ENCODE measurements at places on chromosomes 11 and 22.

DNA sequence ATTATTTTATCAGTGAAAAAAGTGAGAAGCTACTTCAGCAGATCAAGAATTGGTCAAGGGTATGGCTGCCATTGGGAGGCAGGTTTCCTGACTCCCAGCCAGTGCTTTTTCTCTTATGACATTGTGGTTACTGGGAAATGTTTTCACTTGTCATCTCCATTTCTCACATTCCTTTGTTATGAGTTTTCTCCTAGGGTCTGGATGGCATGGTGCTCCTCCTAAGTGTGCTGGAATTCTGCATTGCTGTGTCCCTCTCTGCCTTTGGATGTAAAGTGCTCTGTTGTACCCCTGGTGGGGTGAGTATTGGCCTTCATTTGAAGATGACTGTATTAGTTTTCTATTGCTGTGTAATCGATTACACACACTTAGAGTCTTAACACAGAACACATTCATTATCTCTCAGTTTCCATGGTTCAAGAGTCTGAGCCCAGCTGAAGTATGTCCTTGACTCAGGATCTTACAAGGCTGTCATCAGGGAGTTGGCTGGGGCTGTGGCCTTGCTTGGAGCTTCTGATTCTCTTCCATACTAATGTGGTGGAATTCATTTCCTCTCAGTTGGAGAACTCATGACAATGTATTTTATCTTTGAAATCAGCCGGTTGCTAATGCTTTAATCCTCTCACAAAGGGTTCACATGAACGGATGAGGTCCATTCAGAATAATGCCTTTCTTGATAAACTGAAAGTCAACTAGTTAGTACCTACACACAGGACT lies 21.0 kb upstream of the MS4A6E start:
- DNase-seq = no peak

DNA sequence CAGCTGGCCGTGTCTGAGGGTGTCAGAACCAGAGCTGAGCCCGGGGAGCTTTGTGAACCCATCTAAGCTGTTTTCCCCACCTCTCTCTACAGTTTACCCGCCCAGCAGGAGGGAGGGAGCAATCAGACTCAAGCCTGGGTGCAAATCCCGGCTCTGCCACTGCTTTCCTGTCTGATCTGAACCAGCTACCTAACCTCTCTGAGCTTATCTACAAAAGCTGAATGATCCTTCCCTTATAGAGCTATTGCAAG lies 252 bp downstream of the APOL2 start:
- no peak for DNase-seq

DNA sequence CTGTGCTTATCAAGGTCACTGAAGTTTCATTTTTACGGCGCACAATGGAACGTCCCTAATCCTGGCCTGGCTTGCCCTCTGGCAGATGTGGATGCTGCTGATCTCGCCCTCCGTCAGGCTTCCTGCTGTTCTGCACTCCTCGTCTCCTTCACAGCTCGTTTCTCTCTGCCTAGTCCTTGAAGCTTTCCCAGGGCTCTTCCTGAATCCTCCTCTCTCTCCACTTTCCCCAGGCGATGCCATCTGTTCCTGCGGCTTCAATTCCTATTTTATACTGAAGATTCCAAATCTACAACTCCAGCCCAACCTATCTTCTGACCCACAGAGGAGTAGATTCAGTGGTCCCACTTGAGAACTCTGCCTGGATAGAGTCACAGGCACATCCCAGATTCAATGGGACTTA lies 14.2 kb downstream of the SLC22A8 start:
- no peak for DNase-seq

DNA sequence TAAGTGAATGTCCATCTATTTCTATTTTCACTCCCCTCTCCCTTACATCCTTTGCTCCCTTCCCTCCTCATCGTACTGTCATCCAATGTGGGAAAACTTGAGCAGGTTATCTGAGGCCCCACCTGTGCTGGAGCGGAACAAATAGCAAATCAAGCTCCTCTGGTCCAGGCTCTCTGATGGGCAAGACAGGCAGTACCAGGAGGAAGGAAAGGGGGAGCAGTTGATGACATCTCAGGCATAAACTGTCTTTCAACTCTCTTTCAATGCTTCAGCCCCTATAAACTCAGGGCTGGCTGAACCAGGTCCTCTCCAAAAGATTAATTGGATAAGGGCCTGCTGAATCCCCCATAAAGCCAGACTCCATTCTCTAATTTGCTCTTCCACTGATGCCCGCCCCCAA lies 1.5 kb upstream of the CCKBR start:
- no peak for DNase-seq

- DNase-seq = no peak
These were observed 117.6 kb downstream of the DSCAML1 start for GRCh38 chr11:117679461-117679860.

DNA sequence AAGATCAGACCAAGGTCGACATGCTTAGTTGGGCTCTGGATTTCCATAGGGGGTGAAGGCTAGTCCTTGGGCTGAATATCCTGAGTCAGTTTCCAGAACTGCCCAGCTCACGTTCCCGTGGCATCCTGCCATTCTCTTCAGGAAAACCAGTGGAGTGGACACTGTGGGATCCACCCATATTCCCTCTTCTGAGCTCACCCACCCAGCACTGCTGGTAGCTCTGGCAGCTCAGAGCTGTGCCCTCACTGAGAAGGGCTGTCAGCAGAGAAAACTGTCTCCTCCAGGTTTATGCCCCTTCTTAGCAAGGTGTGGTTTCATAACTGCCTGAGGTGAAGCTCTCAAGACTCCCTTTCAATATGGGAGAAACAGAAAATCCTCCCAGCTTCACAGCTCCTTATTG lies 111.7 kb downstream of the GGTLC2 start:
- DNase-seq = no peak

- no peak for DNase-seq
These were observed 31.1 kb downstream of the GRAMD4 start for GRCh38 chr22:46651316-46651715.

GRCh38 chr11:68324695-68325094 lies 12.3 kb downstream of the LRP5 start:
- no peak for DNase-seq

DNA sequence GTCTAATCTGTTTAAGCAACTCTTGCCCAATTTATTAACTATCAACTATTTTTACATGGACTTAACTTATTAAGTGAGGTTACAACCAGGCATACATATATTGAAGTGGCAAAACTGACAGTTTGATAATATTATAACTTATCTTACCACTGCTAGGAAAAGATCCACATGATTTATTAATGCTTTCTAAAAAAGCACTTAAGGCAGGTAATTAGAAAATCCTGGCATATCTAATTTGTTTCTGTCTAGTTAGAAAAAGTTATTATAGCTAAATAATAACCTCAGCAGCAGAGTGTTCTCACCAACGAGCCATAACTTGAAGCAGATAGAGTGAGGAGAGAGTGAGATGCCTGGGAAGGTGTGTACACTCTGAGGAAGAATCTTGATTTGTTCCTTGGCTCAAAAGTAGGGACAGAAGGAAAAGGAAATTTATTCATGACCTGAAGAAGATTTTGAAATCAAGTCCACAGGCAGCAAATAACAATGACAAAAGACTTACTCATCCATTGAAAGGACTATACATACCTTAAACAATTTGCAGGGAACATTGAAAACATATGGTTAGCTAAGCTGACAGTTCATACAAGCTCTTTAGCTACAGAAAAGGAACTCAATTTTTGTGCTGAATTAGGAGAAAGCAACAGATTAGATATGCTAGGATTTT lies 7.1 kb upstream of the MUC15 start:
- DNase-seq = no peak

DNA sequence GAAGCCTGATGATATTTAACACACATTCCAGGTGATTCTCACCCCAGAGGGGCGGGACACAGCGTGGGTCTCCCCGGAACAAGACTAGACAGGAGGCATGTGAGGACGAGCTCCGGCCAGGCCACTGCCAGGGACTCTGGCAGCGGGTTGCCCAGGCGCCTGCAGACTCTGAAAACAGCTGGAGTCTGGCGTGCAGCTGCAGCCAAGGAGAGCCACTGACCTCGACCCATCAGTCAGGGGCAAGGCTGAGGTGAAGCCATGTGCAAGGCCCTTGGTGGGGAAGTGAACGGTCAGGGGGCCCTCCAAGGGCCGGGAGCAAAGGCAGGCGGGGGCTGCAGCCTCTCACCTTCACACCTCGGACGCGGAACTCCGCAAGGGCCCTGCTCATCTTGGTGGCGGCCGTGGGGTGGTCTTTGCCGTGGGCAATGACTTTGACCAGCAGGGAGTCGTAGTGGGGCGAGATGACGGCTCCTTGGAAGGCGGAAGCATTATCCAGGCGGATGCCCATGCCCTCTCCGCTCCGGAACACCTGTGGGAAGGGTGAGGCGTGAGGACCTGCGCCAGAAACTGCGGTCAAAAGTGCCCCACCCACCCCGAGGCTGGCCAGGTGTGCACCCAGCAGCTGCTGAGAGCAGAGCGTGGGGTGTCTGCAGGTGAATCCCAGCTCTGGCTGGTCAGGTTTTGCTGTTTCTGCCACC lies 6.7 kb downstream of the LRFN4 start:
- DNase-seq = no peak

DNA sequence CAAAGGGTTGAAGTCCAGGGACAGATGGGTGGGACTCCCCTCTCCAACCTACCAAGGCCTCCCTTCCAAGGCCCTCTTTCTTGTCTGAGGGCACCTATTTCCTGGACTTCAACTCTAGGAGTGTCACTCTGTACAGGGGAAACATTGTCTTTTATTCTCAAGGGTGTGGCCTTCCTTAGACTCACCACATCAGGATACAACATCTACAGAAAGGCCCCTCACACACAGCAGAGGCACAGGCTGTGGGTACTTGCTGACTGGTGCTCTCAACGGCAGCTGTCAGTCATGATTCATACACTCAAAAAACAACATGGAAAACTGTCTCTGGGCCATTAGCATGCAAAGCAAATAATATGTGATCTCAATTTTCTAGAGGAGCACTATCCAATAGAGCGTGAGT lies 78.0 kb downstream of the RCN1 start:
- DNase-seq = no peak

DNA sequence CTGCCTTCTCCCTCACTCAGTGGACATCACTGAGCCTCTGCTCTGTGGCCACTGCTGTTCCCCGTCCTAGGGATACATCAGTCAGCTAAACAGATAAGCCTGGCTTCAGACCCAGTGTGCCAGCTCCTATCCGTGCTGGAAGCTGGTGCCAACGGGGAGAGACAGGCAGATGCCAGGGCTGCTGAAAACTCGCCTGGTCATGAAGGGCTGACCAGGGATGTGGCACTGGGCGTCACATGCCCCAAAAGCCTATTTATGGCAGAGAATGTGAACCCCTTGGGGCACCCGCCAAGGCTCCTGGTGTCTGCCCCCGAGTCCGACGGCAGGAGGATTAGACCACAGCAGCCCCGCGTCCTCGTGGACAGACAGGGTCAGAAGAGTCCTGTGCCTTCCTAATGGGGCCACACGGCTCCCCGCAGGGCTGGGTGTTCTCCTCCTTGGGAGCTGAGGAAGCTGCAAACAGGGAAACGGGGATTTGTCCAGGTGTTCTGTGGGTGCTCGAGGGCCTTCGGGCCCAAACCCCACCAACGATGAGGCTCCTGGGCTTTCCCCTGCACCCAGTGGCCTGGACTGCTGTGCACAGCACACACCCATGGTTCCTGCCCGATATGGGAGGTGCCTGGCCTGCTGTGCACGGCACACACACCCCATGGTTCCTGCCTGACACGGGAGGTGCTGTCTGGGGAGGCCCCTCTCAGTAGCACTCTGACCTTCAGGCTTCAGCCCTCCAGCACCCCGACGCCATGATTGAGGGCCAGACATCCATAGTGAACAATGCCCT lies 19.9 kb downstream of the ANO1 start:
- DNase-seq = no peak

GRCh38 chr11:100719362-100719761 lies 32.3 kb downstream of the ARHGAP42 start:
- no peak for DNase-seq

DNA sequence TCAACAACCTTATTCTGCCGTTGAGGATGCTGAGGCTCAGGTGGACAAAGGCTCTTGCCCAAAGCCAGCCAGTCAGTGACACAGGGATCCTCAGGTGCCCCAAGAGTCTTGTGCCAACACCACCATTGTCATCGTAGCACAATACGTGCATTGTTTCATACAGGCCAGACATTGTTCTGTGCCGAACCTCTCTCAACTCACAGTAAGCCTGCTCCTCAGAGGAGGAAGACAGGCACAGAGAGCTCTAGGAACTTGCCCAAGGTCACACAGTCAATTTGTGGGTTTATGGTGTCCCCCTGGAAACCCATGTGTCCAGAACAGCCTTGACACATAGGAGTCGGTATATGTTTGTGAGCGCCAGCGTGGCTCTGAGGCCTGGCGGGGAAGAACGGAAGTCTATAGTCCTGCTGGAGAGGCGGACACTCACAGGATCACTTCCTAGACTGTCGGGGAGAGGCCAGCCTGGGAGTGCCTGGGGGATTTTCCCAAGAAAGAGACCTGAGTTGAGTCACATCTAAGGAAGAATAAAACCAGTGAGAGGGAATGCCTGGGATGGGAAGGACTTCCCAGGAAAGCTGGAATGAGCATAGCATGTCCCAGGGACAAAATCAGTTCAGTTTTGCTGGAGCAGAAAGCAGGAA lies 20.2 kb downstream of the LIF start:
- DNase-seq = no peak

- DNase-seq = no peak
These were observed 6.5 kb upstream of the CAPN5 start for GRCh38 chr11:77060234-77060633.

DNA sequence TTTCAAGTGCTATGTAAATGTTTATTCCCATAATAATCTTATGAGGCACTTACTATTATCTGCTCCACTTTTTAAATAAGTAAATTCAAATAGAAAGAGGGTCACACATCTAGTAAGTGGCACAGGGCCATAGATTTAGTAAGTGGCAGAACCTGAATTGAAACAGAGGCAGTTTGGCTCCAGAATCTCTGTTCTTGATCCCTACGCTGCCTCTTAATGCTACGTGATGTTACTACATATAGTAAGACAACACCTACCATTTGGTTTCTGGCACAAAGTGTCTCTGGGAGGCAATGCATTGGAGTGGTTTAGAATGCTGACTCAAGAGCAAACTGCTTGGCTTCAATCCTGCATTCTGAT lies 1018.3 kb downstream of the DLG2 start:
- no peak for DNase-seq

GRCh38 chr11:101442171-101442570 lies 141.6 kb downstream of the TRPC6 start:
- no peak for DNase-seq

DNA sequence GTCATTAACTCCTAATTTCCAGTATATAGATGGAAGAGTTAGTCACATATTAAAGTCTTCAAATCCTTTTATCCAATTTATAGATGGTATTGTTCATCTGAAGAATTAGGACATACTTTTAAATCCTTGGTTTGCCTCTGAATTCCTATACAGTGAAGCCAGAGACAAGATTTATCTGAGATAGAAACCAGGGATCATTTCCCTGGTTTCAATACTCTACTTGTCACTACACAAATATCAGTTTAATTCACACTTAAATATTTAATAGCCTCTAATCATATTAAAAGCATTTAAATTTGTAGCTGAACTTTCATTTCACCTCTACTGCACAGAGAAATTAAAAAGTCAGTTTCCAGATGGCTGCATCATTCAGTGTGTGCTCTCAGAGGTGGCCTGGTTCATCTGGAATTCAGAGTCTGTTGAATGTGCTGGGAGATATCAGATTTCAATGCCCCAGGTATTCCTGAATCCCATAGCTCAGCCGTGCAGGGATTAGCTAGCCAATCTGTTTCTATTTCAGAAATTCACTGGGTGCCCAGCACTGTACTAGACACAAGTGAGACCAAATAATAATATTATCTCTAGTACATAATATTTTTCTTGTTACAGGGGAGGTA lies 344.3 kb downstream of the AASDHPPT start:
- no peak for DNase-seq

Measured in activated CD8-positive, alpha-beta memory T cell treated with anti-CD3 and anti-CD28 coated beads for 48 hours (primary cell).